ENCODE measurements at places on chromosomes 2 and 18.

DNA sequence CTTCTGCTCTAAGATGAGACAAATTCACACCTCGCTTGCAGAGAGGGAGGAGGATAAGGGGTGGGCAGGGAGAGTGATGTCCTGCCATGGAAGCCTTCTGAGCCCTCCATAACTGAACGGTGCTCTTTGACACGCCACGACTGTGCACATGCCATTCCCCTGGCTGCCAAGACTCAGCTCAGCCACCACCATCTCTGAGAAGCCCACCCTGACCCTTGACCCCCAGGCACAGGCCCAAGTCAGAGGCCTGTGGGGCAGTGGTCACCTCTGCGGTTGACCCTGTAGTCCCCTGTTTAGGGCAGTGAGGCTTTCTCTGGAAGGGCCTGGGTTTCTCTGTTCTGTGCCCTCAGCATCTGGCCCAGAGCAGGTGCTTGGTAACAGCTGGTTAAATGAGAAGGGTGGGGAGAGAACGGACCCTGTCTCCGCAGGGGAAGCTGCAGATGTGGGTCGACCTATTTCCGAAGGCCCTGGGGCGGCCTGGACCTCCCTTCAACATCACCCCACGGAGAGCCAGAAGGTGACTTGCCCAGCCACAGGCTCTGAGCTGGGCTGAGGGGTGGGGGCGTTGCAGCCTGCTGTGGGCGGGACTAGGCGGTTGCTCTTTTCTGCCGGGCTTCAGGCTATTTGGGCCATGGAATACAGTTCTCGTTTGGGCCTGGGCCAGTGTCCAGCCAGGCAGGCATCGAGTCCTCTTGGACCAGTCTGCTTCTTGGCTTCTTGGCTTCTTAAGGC is 215.1 kb downstream of the DYSF start:
- DNase-seq = no peak

GRCh38 chr2:12376025-12376424 is 340.7 kb upstream of the TRIB2 start:
- no peak for DNase-seq

DNA sequence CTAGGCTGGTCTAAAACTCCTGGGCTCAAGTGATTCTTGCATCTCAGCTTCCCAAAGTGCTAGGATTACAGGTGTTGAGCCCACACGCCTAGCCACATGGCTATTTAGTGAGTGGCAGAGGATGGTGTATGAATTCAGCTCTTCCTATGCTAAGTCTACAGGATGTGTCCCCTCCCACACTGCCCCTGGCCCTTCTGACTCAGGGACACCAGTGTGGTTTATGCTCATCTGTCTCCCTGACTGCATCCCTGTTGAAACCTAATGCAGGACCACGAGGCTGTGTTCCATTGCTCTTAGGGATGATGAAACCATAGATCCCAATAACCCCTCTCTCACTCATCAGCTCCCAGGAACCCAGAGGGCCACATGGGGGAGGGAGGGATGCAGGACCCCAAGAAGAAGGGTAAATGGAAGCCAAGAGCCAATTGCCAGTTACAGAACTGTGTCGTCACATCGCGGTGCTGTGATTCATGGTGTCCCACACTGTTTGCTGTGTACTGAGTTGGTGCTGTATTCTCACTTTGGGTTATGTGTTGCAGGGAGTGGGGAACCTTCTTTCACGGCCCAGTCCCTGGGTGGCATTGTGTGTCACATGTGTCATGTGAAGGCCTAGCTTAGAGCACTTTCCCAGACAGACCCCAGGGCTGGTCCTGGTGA is 102.9 kb upstream of the HAAO start:
- no peak for DNase-seq

GRCh38 chr2:226792155-226792881 is 7.3 kb downstream of the IRS1 start:
- DNase-seq = no peak

DNA sequence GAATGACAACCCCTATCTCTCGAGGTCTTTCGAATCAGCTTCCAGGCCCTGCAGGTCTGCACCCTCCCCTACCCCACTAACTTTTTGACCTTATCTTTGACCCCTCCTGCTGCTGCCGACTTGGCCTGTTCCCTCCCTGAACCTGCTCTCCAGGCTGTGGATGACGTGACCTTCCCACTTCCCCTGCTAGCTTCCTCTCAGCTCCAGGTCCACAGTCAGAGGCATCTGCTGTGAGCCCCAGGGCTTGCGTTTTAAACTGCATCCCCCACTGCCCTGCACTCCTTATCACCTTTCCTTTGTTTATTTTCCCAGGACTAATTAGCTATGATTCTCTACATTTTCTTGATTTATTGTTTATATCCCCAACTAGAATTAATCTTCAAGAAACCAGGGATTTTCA is 71.2 kb upstream of the ALKAL2 start:
- DNase-seq = no peak

DNA sequence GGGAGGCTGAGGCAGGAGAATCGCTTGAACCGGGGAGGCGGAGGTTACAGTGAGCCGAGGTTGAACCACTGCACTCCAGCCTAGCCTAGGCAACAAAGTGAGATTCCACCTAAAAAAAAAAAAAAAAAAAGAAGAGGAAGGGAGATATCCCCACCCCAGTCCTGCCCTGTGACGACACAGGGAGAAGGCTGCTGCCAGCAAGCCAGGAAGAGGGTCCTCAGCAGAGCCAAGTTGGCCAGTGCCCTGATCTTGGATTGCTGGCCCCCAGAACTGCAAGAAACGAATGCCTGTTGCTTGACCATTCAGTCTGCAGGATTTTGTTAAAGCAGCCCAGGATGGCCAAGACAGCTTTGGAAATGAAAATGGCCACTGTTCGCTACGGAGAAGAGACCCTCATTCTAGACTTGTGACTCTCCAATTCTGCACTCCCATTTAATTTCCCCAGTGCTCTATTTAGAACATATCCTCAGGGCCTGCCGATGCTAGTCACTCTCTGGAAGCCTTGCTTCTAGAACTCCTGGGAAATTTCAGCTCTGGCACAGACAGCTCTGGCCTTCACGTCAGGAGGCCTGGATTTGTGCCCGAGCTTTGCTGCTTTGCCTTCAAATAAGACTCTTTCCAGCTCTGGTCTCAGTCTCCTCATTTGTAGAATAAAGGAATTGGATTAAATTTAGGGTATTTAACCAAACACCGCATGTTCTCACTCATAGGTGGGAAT is 15.7 kb upstream of the AMMECR1L start:
- no peak for DNase-seq

GRCh38 chr2:147910990-147911473 is 66.2 kb downstream of the ACVR2A start:
- peak; percentile 3 for DNase-seq

DNA sequence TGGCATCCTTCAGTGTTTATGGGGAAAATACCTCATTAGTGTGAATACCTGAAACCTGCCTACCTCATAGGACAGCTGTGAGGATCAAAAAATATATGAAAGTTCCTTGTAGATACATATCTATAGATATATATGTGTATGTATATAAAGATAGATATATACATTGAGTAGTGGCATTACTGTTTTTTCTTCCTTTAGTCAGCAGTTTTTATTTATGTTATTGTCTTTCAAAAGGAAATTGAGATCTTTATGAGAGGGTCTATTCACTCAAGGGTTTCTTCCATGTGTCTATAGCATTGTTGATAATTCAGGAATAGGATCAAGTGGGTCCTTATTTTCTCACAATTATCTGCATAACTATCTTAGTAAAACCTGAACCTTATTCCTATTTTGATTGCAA is 6.6 kb downstream of the RMP24 start:
- DNase-seq = no peak

DNA sequence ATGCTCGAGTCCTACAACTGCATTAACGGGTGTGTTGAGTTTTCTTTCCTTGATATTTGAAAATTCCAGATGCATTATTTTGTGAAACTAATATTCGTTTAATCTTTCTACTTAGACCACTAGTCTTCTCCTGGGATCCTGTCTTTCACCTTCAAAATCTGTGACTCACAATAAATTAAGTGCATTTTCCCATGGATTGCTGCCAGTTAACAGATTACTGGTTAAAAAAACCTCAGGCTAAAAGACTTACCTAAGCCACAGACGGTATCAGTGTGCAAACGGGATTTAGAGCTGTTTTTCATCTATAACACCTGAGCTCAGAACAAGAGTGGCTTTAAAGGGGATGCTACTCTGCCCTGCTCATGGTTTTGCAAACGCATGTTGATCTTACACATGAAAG is 10.2 kb downstream of the FECH start:
- no peak for DNase-seq

- no peak for DNase-seq
These were observed 282.8 kb downstream of the NBAS start for GRCh38 chr2:15278296-15278695.

DNA sequence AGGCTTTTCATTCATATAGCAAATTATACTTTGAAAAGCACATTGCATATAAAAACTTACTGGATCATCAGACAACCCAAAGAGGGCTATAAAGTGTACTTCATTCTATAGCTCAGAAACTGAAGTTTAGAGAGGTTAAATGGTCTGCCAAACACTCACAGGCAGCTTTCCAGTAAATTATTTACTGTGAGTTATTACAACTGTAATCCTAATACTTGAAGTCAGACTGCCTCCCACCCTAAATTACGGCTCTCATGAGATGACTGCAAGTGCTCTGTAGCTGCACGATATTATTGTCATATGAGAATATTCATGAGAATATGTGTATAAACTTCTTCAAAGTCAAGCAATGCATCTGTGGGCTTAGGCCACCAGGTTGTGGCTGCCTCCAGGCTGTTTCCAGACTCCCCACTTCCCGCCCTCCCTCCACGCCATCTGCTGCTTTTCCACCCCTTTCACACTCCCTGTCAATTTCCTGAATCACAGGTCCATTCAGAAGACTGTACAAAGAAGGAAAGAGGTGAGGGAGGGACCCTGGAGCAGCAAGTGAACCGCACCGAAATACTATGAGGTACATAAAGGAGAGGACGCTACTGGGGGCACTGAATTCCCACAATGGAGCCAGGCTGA is 111.1 kb upstream of the SPOPL start:
- DNase-seq = no peak

- no peak for DNase-seq
These were observed 299.0 kb downstream of the NDUFA10 start for GRCh38 chr2:239726091-239726591.

GRCh38 chr18:45997700-45998151 is 30.6 kb upstream of the EPG5 start:
- DNase-seq = no peak

GRCh38 chr2:16774980-16775898 is 109.6 kb upstream of the CYRIA start:
- no peak for DNase-seq

DNA sequence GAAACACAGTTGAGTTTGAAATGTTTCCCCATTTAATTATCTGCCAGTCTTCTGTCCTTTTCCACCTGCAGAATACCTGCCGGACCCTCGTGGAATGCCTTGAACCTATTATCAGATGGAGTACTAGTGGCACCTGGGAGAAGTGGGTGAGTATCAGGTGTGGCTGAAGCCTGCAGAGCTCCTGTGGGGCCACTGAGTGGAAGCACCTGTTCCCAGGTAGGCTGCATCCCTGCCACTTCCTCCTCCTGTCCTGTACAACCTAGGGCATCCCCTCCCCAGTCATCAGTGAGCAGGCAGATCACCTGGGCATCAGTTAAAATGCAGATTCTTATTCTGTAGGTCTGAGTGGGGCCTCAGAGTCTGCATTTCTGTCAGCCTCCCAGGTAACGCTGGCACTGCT is 80.8 kb upstream of the BZW1 start:
- DNase-seq = no peak

DNA sequence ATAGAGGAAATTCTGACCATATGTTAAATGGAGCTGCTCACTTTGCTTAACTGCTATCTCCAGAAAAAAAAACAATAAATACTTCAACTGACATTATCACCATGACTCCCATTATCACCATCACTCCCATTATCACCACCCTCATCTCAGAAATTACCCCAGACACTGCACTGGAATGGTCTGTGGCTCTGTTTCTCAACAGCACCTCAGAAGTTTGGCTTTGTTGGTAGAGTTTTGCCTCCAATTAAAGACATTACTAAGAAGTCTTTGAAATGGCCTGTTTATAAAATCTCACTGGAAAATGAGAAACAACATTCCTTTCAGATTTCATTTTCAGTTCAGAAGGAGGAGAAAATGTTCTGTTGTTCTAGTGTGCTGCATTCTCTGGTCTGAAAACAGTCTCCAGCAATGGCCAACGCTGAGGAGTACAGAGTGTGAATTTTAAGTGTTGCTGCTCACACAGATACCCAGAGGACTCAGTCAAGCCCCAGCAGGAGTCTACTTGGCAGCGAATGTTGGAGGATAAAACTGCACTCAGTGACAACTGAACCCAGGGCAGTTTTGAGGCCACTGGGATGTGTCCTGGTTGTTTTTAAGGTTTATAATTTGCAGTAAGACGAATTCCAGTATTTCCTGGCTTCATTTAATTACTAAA is 364.5 kb upstream of the CDH2 start:
- DNase-seq = no peak

GRCh38 chr2:199543606-199544172 is 86.0 kb upstream of the SATB2 start:
- no peak for DNase-seq

GRCh38 chr2:144946263-144946662 is 426.3 kb upstream of the ZEB2 start:
- no peak for DNase-seq

DNA sequence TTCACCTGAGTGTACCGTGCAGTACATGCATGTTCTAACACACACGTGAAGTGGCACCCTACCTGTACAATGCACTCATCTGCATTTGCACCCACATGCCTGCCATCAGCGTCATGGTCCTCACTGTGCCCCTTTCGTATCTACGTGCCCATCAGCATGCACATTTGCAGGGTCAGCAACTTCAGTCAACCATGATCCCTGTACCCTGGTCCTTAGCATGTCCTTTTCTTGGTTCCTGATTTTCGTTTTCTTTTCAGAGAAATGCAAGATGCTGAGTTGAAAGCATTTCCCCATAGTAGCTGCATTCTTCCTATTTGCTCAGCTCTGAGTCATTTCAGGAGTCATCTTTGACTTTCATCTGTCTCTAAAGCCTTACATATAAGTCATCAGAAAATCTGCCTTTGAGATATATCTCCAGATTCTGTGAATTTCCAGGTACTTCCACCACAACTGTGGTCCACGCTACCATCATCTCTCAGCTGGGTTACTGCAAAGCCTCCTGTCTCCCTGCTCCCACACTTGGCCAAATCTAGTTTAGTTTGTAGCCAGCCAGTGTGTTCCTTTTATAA is 14.7 kb upstream of the PUM2 start:
- DNase-seq = no peak

GRCh38 chr2:156110890-156111289 is 221.6 kb downstream of the NR4A2 start:
- peak; percentile 8 for DNase-seq

- no peak for DNase-seq
These were observed 30.2 kb downstream of the CERKL start for GRCh38 chr2:181626671-181627070.

- DNase-seq = no peak
These were observed 53.3 kb upstream of the TUBA3E start for GRCh38 chr2:130251535-130251872.
